ENCODE measurements at places on chromosomes 11 and 22.
A peak's percentile ranks its signal among the peaks of the same experiment; 100 is the strongest.

DNA sequence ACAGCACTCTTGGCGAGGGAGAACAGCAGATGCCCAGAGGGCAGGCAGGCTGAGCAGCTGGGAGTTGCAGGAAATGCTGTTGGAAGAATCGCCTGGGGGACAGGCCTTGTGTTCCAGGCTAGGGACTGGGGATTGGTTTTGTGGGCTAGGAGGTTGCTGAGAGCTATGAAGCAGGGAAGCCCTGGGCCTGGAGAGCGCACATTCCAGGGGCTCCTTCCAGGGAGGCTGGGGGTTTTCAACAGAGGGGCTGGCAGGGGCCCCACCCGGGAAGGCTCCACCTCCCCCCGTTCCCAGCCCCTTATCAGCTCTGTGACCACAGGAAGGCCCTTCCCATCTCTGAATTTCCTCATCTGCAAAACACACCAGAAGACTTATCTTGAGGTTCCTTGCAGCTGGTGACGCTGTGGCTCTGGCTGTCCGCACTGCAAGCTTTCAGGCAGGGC lies 21.7 kb downstream of the WNT11 start:
- peak; percentile 66 for DNase-seq

DNA sequence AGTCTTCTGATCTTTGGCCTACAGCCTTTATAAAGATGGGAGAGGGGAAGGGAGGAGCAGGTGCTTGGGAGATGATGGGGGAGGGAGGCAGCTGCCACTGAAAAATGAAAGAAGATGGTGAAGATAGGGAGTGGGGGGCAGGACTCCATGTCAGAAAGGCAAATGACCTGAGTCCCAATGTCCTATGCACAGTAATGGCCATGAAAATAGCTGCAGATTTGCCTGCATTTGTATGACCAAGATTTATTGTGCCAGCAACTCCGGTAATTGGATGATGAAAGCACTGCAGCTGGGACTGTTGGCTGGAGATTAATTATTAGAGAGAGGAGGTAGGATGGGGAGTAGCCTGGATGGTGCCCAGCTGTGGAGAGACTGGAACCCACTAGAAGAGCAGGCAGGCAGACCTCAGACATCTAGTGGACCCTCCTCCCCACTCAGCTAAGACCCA lies 36.1 kb downstream of the NEU3 start:
- DNase-seq = no peak

- no peak for DNase-seq
These were observed 270.5 kb downstream of the TENM4 start for GRCh38 chr11:79170321-79170720.

- DNase-seq = no peak
These were observed 42.3 kb downstream of the GRAMD1B start for GRCh38 chr11:123472236-123472935.

DNA sequence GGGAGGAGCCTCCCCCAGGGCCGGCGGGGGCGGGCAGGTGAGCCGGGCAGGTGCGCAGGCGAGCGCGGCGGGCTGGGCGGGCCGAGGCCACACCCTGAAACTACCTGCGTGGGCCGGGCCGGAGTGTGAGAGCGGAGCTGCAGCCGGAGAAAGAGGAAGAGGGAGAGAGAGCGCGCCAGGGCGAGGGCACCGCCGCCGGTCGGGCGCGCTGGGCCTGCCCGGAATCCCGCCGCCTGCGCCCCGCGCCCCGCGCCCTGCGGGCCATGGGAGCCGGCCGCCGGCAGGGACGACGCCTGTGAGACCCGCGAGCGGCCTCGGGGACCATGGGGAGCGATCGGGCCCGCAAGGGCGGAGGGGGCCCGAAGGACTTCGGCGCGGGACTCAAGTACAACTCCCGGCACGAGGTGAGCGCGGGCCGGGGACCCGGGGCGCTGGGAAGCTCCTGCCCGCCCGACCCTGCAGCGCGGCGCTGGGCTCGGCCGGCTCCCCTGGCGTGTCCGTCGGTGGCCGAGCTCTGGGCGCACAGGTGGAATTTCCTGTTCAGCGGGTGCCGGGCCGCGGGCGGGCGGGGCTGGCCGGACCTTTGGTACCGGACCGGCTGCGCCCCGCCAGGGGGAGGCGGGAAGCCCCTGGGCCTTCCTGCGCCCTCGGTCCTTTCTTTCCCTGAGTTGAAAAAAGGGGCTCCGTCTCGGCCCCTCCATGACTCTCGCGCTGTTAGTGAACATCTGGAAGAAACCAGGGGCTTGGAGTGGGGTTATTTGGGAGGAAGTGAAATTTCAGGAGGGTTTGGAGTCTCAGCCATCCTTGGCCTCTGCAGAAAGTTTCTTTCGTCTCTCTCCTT lies at the start of gene ST14:
TSS of gene ST14 (plus strand) at position 126 of the 841 bp plus-strand sequence. CDS start at position 324, 198 bp downstream.
- DNase-seq = no peak

GRCh38 chr22:47280301-47280700 lies 517.9 kb downstream of the TBC1D22A start:
- DNase-seq = no peak

DNA sequence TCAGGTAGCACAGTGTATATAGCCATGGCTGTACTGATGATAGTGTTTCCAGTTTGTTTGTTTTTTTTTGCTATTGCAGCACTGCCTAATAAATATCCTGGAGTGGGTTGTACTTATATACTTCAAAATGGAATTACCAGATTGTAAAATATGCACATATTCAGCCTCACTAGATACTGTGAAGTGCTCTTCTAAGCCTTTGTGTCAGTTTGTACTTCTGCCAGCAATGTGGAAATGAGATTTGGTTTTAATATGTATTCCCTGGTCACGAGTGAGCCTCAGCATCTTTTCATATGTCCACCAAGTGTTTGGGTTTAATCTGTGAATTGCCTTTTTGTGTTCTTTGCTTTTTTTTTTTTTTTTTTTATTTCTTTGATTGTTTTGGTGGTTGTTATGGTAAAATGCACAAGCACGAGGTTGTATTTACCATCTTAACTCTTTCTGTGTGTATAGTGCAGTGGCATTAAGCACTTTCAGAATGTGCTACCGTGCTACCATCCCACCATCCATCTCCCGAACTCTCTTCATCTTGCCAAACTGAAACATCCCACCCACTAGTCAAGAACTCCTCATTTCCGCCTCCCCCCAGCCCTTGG lies 34.9 kb downstream of the ST3GAL4 start:
- no peak for DNase-seq

GRCh38 chr22:41969110-41969646 lies at the start of gene SEPTIN3:
Gene SEPTIN3 (plus strand): TSS chr22:41969443. CDS start chr22:41971493, 2,050 bp downstream.
- no peak for DNase-seq

GRCh38 chr11:492427-493226 lies 14.4 kb downstream of the RNH1 start:
- DNase-seq = no peak

- DNase-seq = no peak
These were observed 33.2 kb downstream of the ZNF195 start for GRCh38 chr11:3345736-3346135.

DNA sequence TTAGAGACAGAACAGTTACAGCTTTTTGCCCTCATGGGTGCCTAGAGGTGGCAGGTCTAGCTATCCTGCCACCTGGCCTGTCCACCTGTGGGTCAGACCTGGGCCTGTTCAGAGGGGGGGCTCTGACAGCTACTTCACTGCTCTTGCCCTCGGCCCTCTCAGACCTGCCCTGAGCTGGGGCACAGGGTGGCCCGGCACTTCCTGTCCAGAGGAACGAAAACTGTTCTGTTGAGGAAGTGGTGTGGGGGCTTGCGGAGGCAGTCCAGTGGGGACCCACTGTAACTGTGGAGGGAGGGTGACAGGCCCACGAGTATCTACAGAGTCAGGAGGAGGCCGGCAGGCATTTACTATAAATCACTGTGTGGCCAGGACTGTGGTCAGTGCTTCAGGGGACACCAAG lies 16.2 kb downstream of the TESMIN start:
- no peak for DNase-seq

DNA sequence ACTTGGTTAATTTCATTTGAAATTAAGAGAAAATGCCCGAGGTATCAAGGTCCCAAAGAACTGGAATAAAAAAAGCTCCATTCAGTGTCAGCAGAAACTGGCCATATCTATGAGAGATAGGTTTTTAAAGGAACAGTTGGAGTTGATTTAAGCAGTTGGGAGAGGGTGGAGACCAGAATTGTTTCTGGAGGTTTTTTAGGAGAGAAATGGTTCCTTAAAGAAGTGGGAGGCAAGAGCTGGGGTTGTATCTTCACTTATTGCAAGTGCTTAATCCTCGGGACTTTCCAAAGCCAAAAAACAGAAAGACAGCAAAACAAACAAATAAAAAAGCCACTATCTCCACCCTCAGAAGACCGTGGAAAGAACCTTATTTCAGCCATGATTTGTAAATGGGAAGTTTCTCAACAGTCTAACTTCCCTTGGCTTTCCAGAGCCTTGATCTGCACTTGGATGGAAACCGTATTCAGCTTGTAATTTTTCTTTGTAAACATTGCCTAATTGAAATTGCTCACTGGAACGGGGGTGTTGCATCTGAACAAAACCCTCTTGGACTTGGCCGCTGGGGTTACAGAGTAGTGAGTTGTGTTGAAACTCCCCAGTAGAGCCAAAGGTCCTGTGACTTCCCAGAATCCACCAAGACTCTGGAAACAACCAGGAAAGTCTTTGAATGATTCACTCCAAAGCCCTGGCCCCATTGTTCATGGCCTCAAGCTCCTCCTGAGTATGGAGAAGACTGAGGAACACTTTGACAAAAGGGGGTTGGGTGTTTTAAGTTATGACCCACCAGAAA lies 115.6 kb downstream of the SLC1A2 start:
- DNase-seq = no peak

DNA sequence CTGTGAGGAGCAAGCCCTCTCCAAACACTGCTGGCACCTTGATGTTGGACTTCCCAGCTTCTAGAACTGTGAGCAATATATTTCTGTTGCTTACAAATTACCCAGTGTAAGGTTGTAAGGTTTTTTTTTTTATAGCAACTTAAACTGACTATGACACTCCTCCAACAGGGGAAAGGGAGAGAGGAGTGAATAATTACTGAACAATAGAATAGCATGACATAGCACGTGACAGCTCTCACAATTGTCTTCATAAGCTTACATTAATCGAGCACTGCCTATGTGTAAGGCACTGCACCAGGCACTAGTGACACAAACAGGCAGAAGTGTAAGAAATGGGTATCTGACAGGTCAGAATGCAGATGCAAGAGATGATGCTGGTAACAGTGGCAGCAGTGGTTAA lies 136.9 kb downstream of the FAT3 start:
- DNase-seq = no peak

GRCh38 chr22:42926768-42927167 lies 69.7 kb upstream of the ARFGAP3 start:
- no peak for DNase-seq

- DNase-seq = no peak
These were observed 81.3 kb downstream of the ZBTB16 start for GRCh38 chr11:114140826-114141225.

DNA sequence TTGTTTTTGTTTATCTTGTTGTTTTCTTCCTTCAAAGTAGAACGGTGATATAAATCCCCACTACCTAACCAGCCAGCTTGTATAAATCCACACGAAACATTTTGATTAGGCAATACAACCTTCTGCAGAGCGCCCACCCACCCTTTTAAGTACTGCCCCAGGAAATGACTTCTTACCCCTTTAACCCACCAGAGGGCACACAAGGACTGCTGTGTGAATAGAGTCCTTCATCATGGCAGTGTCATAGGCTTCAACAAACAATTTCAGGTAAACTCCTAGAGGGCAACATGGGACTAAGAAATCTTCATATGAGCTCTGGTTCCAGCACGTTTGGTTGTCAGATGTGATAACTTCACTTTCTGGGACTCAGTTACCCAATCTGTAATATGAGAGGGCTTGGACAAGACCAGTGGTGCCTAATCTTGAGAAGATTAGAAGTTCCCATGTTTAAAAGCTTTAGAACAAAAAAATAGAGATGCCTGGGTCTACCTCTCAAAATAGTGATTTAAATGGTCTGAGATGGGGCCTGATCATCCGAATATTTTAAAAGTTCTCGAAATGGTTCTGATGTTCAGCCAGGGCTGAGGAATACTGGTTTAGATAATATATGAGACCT lies 56.1 kb downstream of the PIWIL4 start:
- peak; percentile 83 for DNase-seq

GRCh38 chr11:114889594-114890011 lies 211.3 kb downstream of the NXPE2 start:
- DNase-seq = no peak

DNA sequence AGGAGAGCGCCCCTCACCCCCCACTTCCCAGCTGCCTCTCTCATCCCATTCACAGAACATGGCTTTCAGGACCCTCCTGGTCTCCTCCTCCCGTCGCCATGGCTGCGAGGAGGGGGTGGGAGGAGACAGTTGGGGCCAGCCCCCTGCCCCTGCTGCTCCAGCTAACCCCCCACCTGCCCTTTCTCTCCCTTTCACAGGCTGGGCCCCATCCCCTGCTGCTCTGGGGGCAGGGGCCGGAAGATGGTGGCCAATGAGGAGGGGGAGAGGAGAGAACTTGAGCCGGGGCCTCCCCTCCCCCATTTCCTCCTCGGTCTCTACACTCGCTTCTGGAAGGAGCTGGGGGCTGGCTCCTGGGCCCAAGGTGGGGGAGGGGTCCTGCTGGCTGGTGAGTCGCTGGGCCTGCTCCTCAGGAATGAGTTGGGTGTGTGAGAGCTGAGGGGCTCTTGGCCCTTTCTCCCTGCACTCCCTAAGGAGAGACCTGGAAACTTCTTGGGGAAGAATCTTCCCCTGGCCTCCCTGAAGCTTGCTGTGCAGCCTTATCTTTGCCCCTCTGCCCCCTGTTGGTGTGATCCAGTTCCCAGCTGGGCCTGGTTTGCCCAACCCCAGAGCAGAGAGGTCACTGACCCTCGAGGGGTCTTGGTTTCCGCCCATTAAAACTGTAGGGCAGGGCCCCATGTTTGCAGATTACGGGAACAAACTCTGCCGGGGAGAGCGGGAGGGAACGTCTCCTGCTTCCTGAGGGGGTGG lies 10.2 kb downstream of the YPEL4 start:
- no peak for DNase-seq

- DNase-seq = no peak
These were observed 183.4 kb downstream of the BCR start for GRCh38 chr22:23363683-23364082.

- DNase-seq = no peak
These were observed 5.7 kb upstream of the C1QTNF4 start for GRCh38 chr11:47599902-47600301.

- DNase-seq = no peak
These were observed 18.8 kb upstream of the SYT13 start for GRCh38 chr11:45304992-45305335.

GRCh38 chr11:91241226-91241625 lies 983.4 kb upstream of the FAT3 start:
- DNase-seq = no peak

GRCh38 chr11:74678591-74679512 lies 52.4 kb downstream of the CHRDL2 start:
- DNase-seq = no peak

Data from hematopoietic multipotent progenitor cell treated with erythropoietin and hydrocortisone succinate and interleukin-3 and kit ligand, for 8 days (in vitro differentiated cells).